ENCODE measurements at places on chromosomes 3 and 15.

GRCh38 chr3:158725348-158726011 lies 6.8 kb downstream of the RARRES1 start:
- DNase-seq, result no peak

GRCh38 chr3:56467801-56468183 lies 475 bp downstream of the ERC2 start:
- no peak for DNase-seq

GRCh38 chr15:34620142-34620541 lies 36.7 kb upstream of the GOLGA8B start:
- DNase-seq, result no peak

GRCh38 chr15:50192164-50192563 lies 10.2 kb downstream of the SLC27A2 start:
- DNase-seq, result no peak

GRCh38 chr3:172607305-172608121 lies 84.3 kb upstream of the TNFSF10 start:
- DNase-seq, result no peak

DNA sequence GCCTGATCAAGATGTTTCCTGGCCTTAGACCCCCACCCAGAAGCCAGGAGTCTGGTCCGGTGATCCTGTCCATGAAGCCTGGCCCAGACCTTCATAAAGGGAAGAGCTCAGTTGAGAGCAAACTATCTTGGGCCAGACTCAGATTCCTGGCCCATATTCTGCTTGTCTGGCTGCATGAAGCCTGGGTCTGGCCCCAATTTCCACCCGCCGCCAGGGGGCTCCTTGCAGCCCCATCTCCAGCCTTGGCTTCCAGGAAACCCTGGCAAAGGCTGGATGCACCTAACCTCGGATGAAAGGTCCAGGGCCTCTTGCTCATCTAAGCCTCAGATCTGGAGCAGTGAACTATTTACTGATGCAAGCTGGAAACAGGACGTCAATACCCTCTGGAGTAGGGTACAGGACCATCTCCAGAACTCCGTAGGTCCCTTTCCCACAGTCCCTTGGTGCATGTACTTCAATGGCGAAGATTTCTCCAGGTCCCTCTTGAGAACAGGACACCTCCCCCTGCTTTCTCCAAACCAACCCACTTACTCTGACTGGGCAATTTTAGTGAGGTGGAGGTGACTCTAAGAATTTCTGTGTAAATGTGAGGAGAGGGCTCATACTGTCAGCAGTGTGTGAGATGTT lies 5.6 kb downstream of the FOXL2 start:
- no peak for DNase-seq

- no peak for DNase-seq
These were observed 154.3 kb upstream of the RORA start for GRCh38 chr15:61383421-61383820.
